ENCODE measurements at places on chromosomes 7 and 10.

DNA sequence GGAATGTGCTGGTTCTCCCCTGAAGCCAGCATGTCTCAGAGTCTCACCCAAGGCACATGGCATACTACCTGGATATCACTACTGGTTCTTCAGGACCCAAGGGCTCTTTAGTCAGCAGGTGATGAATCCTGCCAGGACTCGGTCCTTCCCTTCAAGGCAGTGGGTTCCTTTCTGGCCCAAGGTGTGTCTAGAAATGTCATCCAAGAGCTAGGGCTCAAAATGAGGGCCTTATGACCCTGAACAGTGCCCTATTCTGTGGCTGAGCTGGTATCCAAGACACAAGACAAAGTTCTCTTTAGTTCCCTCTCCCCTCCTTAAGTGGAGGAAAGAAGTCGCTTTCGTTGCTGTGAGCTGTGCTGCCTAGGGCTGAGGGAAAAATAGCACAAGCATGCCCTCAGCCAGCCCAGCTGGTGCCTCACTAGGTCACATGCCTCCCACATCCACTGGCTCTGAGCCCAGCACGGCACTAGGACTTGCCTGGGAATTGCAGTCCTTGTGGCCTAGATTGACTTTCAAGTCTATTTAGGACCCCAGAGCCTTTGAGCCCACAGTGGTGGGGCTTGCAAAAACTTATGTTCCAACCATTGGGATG is 106.0 kb downstream of the BMS1 start:
- DNase-seq, result no peak

- DNase-seq, result peak; percentile 97
Measured at GRCh38 chr7:2641406-2642393, 9.9 kb downstream of the TTYH3 start.

DNA sequence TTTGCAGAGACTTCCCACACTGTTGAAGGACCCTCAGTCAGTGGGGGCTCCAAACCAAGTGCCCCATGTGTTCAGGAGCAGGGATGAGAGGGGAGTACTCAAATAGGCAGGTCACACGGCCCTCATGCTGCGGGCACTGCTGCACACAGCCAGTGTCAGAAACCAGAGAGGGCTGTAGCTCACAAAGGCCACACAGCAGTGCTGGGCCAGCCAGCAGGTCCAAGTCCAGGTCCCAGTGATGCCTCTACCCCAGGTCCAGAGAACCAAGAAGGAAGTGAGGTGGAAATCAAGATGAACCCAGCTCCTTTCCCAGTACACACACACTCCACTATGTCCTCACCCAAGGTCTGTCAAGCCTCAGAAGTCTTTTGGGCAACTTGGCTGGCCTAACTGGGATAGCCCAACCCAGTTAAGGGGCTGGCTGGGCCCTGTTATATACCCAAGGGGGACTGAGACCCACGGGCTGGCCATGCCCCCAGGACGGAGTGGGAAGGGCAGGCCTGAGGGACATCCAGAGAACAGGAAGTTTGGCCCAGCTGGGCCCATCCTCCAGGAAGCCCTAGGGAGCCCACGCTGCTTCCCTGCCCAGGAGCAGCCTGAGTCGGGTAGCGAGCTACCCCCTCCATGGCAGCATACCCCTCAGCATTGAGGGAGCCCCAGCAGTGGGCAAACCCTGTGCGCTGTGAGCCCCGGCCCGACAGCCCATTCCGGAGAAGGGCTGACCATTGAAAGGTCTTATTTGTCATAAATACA is 24.3 kb downstream of the GRID1 start:
- DNase-seq, result no peak

DNA sequence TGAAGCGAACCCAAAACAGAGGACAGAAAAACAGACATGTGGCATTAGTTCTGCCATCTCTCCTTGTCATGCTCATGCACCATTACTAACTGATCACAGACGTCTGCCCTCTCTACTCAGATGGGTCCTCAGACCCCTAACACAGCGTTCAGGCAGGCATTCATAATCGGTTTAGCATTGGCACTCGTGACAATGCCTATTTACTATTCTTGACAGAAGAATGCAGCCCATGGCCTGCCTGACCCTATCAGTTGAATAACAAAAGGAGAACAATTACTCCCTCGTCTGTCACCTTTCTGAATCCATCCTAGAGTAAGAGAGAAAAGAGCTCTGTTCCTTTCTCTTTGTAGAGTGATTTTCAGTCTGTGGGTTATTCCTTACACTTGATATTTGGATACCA is 194.6 kb upstream of the PHYHIPL start:
- DNase-seq, result no peak

DNA sequence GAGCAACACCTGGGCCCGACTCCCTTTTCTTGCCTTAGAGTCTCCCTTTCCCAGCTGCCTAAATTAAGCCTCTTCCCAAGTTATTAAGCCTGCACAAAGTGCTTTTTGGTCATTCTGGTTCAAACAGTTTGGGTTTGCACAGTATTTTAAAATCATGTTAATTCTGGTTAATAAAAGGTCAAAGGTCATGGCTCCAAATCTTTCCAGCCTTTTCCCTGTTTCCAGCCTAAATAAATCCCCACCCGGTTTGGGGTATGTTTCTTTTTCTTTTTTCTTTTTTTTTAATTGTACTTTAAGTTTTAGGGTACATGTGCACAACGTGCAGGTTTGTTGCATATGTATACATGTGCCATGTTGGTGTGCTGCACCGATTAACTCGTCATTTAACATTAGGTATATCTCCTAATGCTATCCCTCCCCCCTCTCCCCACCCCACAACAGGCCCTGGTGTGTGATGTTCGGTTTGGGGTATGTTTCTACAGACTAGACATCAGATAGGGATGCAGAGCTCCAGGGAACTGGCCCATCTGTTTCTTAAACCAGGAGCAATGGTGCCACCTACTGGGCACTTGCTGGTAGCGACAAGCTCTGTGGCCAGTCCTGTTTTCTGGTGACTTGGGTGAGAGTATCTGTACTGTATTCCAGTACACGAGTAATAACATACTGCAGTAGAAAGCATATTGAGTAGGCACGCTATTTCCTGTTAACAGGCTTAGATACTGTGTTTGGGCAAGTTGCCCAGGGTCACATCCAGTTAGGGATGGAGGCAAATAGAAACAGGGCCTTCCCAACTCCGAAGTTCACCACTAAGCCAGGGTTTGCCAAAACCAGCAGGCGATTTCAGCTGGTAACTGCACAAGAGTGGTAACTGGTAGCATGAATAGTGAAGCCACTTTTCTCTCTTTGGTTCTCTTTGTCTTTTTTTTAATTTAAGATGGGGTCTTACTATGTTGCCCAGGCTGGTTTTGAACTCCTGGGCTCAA is 60.6 kb upstream of the TRIM8 start:
- DNase-seq, result peak; percentile 87

GRCh38 chr10:76150139-76150875 is 718.9 kb downstream of the LRMDA start:
- peak; percentile 46 for DNase-seq

- peak; percentile 16 for DNase-seq
Measured at GRCh38 chr10:93068411-93069244, 5.1 kb upstream of the CYP26A1 start.

- no peak for DNase-seq
Measured at GRCh38 chr7:2860627-2861133, 16.6 kb upstream of the GNA12 start.

- peak; percentile 88 for DNase-seq
Measured at GRCh38 chr10:21831986-21832820, 171.3 kb downstream of the DNAJC1 start.

DNA sequence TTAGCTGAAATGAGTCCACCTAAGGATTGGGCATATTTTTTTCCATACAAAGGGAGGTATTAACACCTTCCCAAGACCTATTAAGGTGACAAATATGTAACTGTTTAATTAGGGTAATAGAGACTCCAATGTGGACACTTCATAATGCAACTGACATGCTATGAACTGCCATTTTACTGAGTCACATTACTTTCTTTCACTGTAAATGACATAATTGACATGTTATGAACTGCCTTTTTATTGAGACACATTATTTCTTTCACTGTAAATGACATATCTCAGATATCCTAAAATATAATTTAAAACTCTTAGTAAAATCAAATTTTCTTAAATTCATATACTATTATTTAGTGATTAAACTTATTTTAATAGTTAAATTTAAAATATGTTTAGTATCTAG is 528.8 kb upstream of the PCDH15 start:
- no peak for DNase-seq

DNA sequence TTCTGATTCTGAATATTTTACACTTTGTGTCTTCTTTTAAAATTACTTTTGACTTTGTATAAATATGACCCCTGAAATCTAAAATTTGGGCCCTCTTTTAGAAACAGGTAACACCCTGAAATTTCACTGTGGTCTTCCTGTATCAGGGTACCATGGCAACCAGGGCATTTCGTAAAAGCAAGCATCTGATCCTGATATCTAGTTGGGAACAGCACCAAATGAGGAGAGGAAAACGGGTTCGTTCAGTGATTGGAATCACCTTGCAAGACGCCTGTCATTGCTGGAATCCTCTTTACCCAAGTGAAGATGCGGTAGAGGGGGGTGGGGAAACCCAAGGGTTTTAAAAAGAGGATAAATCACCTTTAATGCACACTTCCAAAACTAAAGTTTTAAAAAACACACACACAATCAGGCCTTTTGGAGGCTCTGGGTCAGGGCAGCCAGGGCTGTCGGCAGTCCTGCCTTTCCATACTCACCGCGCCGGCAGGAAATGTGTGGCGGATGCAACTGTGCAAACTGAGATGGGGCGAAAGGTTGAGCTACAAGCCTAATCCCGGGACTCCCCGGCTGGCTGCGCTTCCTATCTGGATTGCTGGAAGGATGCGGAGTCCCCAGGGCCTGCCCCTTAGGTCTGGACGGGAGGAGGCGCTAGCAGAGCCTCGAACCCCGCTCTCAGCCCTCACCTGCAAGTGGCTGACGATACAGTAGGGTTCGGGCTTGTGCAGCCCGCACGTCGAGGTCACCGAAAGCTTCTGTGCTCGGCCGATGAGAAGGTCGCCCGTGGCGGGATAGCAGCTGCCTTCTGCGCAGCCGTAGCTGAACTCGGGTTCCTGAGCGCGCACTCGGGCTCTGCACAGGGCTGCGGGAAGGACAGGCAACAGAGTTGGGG is 1.8 kb downstream of the LAMB1 start:
- peak; percentile 46 for DNase-seq

- no peak for DNase-seq
Measured at GRCh38 chr10:92124020-92124419, 166.9 kb downstream of the CPEB3 start.

DNA sequence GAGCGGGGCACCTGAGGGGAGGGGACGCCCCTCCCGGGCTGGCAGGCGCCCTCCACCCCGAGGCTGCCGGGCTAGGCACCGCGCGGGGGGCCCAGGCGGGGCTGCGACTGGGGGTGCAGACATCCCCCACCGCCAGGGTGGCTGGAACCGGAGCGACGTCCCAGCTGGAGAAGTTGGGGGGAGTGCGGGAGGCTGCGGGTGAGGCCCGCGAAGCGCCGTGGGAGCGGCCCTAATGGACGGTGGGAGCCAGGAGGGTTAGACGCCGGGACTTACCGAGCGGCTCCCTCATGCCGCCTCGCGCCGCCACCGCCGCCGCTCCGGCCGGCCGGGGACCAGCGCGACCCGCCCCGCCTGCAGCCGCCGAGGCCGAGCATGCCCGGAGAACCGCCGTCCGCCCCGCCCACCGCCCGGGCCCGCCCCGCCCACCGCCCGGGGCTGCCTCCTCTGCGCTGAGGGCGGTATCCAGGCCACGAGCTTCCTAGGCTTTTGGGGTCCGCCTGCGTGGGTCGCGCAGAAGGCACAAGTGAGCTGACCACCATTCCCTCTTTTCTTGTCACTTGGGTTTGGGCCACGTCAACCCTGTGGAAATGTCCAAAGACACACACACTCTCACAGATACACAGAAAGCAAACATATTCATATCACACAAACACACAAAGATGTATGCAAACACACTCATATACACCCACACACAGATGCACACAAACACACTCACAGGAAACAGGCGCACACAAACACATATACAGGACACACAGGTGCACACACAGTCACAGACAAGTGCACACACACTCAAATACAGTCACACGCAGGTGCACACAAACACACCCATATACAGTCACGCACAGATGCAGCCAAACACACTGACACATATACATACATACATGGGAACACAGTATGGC is at the start of gene JCAD:
JCAD (minus strand) TSS at position 378 of the 899 bp plus-strand sequence. CDS start 11,774 bp downstream, outside the sequence.
- DNase-seq, result peak; percentile 39

DNA sequence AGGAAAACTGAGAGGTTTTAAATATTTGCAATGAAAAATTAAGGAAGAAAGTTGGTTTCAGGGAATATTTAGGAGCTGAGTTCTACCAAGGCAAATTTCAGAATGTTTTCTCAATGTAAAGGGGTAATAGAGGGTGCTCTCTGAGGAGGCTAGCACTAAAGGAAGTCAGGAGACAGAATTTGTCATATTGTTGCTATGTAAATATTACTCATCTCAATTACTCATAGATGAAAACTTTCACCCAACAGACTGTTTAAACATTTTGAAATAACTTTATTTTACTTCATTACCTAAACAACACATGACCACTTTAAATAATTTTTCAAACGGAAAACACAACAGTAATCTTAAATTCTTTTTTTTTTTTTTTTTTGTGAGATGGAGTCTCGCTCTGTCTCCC is 274.8 kb upstream of the NRG3 start:
- peak; percentile 42 for DNase-seq

GRCh38 chr7:73520673-73521635 is 1.1 kb downstream of the BAZ1B start:
- peak; percentile 12 for DNase-seq

DNA sequence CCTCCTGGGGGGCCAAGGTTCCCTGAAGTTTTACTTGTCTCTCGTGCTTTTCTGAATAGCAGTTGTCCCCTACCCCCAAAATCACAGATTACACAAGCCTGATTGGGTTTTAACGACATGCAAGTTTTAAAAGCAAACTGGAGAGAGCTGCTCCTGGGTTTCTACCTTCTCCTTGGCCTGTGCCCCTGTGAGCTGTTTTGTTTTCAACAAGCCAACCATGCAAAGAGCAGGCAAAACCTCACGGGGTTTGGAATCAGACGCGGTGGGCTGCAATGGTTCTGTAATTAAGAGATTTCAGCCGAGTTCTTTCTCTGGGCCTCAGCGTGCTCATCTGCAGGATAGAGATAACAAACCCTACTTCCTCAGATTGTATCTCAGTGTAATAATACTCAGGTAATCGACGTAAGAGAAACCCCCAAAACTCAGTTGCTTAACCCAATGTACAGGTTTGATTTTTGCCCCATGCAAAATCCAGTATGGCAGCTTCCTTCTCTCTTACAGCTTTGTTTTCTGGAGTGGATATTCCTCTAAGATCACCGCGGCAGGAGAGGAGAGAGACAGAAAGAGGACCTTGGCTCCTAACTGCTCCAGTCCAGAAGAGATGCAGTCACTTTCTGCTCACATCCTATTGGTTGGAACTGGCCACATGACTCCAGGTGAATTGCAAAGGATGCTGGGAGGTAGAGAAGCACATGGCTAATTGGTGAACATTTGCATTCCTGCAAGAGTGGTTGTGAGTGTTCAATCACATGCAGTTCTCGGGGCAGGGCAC is 42.0 kb downstream of the MYL10 start:
- no peak for DNase-seq

- no peak for DNase-seq
Measured at GRCh38 chr7:25952261-25953057, 199.5 kb upstream of the NFE2L3 start.

DNA sequence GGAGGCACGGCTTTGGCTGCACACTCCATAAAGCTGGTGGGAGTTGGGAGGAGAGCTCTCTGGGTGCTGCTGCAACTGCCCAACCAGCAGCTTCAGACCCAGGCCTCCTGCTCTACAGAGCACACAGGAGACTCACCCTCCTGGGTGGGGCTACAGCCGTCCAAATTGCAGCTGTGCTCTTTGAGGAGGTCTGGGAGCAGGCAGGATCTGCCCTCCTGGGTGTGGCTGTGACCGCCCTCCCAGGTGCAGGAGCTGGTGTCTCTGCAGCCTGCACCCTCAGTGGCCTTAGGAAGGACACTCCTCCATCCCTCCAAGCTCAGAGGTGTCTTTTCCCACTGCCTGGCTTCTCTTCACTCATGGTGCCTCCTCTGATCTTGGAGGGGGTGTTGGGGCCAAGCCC is 20.0 kb upstream of the PRF1 start:
- no peak for DNase-seq

All from fibroblast of upper back skin (primary cell).